ENCODE measurements at places on chromosomes 2 and 18. TPM values are rescaled to one million over a fixed set of nuclear protein-coding genes. Genes with fewer than 3 reads are reported as not detected.
A peak's percentile ranks its signal among the peaks of the same experiment; 100 is the strongest.

Gene SERPINB10
- not detected for total RNA-seq

Gene FOXD4L1
- 0.33 TPM for total RNA-seq

GRCh38 chr2:160882906-160883305, 277.3 kb upstream of the TANK start:
- DNase-seq: no peak
- no peak overlapping the region for H3K4me3 ChIP-seq
- H3K27ac ChIP-seq: no peak overlapping the region
- no peaks in the 10 kb centered on the region for H3K4me1 ChIP-seq
- no peaks in the 10 kb centered on the region for H3K36me3 ChIP-seq

GRCh38 chr2:67625690-67626475, 228.8 kb downstream of the ETAA1 start:
- H3K4me3 ChIP-seq: no peak overlapping the region
- no peaks in the 10 kb centered on the region for H3K27me3 ChIP-seq
- DNase-seq: peak; percentile 46
- no peak overlapping the region for H3K27ac ChIP-seq

GRCh38 chr18:32760391-32760790, 12.4 kb downstream of the KLHL14 start:
- H3K4me3 ChIP-seq: no peak overlapping the region
- no peaks in the 10 kb centered on the region for H3K4me1 ChIP-seq
- H3K27me3 ChIP-seq: no peaks in the 10 kb centered on the region
- no peak for DNase-seq
- no peak overlapping the region for H3K27ac ChIP-seq
